Esophagus (tissue), 2 donors: ENCODE measurements at places on chromosomes 2 and 18. TPM values are rescaled to one million over a fixed set of nuclear protein-coding genes. Genes with fewer than 3 reads are reported as not detected.

The RTP5 gene
- polyA plus RNA-seq = 0.28 TPM

The ERFE gene
- 0.06 TPM for polyA plus RNA-seq

The NOL4 gene
- not detected for polyA plus RNA-seq

The KCNS3 gene
- 2.9 TPM for polyA plus RNA-seq

The KLHL29 gene
- 2.1 TPM for polyA plus RNA-seq

The BIN1 gene
- polyA plus RNA-seq = 4.6 TPM

The ELOA2 gene
- polyA plus RNA-seq = not detected

The TBR1 gene
- 0.02 TPM for polyA plus RNA-seq

The PPP1R1C gene
- 1.1 TPM for polyA plus RNA-seq

The ANKRD62 gene
- polyA plus RNA-seq = 0.45 TPM

The ABCG5 gene
- polyA plus RNA-seq = not detected

The VWC2L gene
- polyA plus RNA-seq = not detected

The RGPD4 gene
- not detected for polyA plus RNA-seq

The IMPA2 gene
- 142 TPM for polyA plus RNA-seq

The RAMP1 gene
- polyA plus RNA-seq = 7.5 TPM

The ZBTB7C gene
- 20.6 TPM for polyA plus RNA-seq

The CYBRD1 gene
- 17.2 TPM for polyA plus RNA-seq

The BMP10 gene
- not detected for polyA plus RNA-seq

The TDRD15 gene
- polyA plus RNA-seq = not detected

The DSC1 gene
- 0.16 TPM for polyA plus RNA-seq

The ERBB4 gene
- polyA plus RNA-seq = under 0.01 TPM

The ST3GAL5 gene
- polyA plus RNA-seq = 3.2 TPM

The EPB41L3 gene
- polyA plus RNA-seq = 28.7 TPM

The DYNAP gene
- polyA plus RNA-seq = 27.8 TPM

The SERPINB12 gene
- 1.4 TPM for polyA plus RNA-seq

The MRPS9 gene
- 17.8 TPM for polyA plus RNA-seq

The LONRF2 gene
- 0.33 TPM for polyA plus RNA-seq

The ATP6V1B1 gene
- 0.88 TPM for polyA plus RNA-seq

The HOXD10 gene
- 0.31 TPM for polyA plus RNA-seq

The MAB21L4 gene
- 254 TPM for polyA plus RNA-seq

The SOX11 gene
- polyA plus RNA-seq = not detected

The RAPGEF4 gene
- polyA plus RNA-seq = 1.7 TPM

The TUBA3E gene
- polyA plus RNA-seq = 0.04 TPM

The HES6 gene
- 3.0 TPM for polyA plus RNA-seq

The SGO2 gene
- polyA plus RNA-seq = 2.5 TPM

The MAP3K19 gene
- not detected for polyA plus RNA-seq

The POTEE gene
- polyA plus RNA-seq = not detected

The MFSD6 gene
- polyA plus RNA-seq = 25.2 TPM

The DYSF gene
- polyA plus RNA-seq = 1.8 TPM

The CABYR gene
- 0.67 TPM for polyA plus RNA-seq
